ENCODE measurements at places on chromosomes 5 and 9.

GRCh38 chr9:94921092-94921471, 194.6 kb downstream of the AOPEP start:
- DNase-seq, result peak; percentile 93

GRCh38 chr5:66072031-66072430, 72.1 kb upstream of the SREK1 start:
- DNase-seq, result no peak

DNA sequence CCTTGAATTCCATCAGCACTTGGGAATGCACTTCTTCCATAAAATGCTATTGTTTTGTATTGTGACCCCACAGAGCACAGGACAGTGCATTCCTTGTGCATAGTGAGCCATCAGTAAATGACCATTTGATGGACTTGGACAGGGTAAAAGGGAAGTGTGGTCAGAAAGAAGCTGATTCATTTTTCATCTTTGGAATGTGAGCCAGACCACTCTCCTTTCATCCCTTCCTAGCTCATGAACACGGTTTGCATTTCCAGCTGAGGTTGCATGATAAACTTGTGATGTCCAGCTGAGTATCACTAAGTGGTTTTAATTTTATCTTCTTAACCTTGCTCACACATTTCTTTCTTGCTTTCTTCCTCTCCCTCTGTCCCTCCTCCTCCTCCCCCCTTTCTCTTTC, 101.3 kb downstream of the NUDT12 start:
- DNase-seq, result peak; percentile 70

GRCh38 chr5:1413611-1414241, 31.5 kb downstream of the SLC6A3 start:
- no peak for DNase-seq

DNA sequence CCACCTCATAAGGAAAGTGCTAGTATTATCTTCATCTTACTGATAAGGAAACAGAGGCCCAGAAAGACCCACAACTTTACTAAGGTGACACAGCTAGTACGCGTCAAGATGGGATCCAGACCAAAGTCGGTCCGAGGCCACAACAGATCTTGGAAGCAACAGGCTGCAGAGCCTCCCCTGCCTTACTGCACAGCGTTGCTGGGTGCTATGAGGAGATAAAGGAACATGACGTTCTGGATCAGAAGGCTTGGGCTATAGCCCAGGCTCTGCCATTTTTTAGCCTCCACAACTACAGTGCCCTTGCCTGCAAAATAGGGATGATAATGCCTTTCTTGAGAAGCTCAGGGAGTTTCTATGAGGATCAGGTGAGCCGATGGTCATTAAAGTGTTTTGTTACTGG, 144.1 kb downstream of the NMUR2 start:
- no peak for DNase-seq

DNA sequence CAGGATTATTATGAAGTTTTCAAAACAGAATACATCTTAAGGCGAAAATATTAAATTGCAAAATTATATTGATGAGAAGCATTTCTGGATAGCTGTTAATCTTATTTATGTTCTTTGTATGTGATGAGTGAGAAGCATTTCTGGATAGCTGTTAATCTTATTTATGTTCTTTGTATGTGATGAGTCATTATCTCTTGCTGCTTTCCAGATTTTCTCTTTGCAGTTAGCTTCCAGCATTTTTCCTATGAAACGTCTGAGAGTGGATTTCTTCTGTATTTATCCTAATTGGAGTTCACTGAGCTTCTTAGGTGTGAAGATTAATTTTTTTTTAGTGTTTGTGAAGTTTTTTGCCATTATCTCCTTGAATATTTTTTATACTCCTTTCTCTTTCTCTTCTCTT, 8.2 kb downstream of the TMEM232 start:
- no peak for DNase-seq

DNA sequence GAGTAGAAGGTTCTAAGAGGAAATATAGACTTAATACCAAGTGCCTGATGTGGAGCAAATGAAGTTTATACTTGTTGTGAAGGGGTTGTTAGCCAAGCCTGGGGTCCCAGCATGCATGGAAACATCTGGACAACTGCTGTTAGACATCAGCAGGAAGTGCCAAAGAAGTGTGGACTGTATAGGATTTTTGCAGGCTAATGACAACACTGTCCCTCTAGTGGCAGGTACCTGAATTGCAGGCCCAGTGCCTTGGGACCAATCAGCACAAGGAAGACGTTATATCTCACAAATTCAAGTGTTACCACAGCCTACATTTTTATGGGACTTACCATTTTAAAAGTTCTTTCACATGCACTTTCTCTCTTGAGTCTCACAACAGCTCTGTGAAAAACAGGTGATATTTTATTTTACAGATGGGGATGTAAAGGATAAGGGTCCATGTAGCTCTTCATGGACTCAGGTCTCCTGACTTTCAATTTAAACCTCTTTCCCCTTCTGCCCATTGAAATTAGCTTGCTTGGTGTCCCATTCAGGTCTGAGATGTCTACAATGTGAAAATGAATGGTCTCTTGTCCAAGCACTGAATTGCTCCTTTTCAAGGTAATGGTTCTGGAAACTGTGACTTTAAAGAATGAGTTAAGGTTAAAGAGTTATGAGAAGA, 89.0 kb upstream of the MAP1B start:
- peak; percentile 55 for DNase-seq

GRCh38 chr5:160089531-160089930, 29.7 kb downstream of the PWWP2A start:
- DNase-seq, result no peak

DNA sequence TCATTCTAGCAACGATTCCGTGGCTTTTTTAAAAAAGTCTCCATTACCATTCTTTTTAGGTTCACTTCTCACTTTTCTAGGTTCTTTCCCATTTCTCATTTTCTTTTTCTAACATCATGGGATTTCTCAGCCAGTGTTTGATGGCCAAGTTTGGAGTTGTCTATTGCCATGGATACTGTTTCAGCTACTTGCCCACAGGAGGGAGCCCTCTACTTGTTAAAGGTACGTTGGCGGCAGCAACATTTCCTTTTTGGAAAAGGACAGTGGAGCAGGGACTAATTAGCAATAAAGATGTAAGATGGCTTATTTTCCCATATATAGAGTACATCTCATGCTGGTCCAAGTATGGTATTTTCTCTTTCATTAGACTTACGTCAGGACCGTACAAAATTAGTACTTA, 2257.5 kb upstream of the C9orf72 start:
- peak; percentile 60 for DNase-seq

DNA sequence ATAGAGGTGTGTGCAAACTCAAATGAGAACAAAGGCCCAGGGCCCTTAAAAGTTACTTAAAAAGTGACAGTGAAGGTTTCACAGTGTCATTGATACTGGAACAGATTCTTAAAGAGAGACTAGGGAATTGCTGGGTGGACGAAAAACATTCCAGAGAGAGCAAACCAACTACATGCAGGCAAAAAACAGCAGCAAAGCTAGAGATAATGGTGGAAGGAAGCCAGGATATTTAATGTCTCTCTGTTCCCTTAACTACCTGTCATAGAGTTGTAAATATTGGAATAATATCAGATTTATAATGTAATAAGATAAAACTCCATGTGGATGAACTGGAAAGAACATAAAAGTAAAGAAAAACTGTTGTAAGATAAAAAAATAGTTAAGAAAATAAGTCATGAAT, 508.6 kb downstream of the TAF11L14 start:
- no peak for DNase-seq

GRCh38 chr9:134177186-134177585, 12.8 kb upstream of the RNU6ATAC start:
- no peak for DNase-seq

DNA sequence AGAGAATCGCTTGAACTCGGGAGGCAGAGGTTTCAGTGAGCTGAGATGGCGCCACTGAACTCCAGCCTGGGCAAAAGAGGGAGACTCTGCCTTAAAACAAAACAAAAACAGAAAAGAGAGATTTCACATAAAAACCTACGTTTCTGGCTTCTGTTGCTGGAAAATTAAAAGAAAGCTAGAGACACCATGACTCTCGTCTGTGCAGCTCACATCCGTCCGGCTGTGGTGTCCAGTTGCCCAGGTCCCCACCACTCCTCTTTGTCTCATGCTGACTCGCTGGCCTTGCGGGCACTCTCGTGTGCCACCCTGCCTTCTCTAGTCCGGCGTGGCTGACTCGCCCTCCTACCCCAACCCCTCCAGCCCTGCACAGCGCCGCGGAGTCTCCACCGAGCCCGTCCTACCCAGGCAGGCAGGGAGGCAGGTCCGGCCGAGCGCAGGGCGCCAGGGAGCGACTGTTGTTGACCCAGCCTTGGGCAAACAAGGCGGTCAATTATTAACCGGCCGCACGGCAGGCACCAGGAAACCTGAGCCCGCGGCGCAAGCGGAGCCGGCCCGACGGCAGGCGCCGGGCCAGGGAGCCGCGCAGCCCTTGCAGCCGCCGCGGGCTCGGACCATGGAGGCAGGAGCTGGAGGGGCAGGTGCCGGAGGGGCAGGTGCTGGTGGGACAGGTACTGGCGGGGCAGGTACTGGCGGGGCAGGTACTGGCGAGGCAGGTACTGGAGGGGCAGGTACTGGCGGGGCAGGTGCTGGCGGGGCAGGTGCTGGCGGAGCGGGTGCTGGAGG, at the start of gene PRRT1B:
PRRT1B (plus strand) TSS at position 521 of the 783 bp plus-strand sequence; CDS start at position 614, 93 bp downstream.
- no peak for DNase-seq

- DNase-seq, result no peak
Measured at GRCh38 chr5:89133975-89134374, 251.0 kb upstream of the MEF2C start.

DNA sequence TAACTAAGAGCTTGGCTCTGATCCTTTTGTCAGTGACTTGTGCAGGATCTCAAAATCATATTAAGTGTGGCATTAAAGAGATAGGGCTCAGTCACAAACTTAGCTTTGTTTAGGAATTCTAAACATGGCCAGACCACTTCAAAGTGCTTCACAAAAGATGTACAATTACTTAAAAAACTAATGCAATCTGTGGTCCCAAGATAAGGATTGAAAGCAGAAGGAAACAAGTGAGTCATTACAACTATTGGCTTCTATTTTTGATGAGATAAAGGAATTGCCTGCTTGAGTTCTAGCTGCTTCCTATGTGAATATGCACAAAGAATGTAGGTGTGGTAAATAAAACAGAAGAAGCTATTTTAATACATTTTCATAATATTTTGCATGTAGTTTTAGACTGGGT, 44.9 kb upstream of the SLC12A2 start:
- DNase-seq, result peak; percentile 73

DNA sequence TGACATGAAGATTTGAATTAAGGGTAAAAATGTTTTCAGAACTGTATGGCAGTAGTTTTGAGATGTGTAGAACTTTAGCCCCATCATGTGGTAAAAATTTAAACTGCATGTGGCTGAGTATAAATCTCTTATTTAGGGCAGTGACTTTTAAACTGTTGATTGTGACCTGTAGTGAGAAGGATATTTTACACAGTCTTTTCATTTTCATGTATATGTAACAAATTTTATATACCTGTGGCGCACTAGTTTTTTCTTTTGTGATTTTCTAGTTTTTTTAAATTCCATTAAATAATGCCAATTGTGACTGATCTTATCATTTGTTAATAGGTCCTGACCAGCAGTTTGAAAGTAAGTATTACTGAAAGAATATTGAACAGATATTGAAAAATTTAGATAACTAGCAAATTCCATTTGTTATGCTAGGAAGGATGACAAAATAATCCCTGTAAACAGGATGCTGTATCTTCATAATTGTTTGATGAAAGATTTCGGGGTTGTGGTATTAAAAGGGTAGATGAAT, 47.2 kb downstream of the GPBP1 start:
- DNase-seq, result peak; percentile 62

- peak; percentile 29 for DNase-seq
Measured at GRCh38 chr9:15104826-15105420, 194.7 kb upstream of the FREM1 start.

GRCh38 chr5:97854871-97855762, 672.1 kb upstream of the RIOK2 start:
- DNase-seq, result peak; percentile 79

Measured in fibroblast of skin of back (primary cell).